ENCODE measurements at places on chromosomes 11 and 22.

GRCh38 chr22:45285263-45286058, 712 bp downstream of the UPK3A start:
- no peak for DNase-seq

GRCh38 chr11:31956310-31956709, 134.6 kb upstream of the RCN1 start:
- no peak for DNase-seq

- DNase-seq, result no peak
These were observed 122.6 kb downstream of the ABTB2 start for GRCh38 chr11:34235189-34235588.

DNA sequence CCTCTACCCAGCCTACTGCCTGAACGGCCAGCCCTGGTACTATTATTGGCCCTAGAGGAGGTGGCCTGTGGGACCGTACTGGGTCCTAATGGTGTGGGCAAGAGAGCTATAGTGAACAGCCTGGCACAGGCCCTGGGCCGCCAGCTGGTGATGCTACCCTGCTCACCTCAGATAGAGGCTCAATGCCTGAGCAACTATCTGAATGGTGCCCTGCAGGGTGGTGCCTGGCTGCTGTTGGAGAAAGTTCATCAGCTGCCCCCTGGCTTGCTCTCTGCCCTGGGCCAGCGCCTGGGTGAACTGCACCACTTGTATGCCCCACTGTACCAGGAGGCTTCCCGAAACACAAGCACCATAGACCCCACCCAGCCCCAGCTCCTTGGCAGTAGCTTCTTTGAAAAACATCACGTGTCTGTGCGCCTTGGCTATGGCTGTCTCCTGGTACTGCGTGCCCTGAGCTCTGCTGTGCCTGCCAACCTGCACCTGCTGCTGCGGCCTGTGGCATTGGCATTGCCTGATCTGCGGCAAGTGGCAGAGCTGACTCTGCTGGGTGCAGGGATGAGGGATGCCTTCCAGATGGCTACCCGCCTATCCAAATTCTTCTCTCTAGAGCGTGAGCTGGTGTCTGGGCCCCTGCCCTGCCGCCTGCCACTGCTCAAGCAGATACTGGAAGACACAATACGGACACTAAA, 49.0 kb downstream of the DNHD1 start:
- no peak for DNase-seq

- no peak for DNase-seq
These were observed 545.0 kb downstream of the ETS1 start for GRCh38 chr11:128042290-128042751.

DNA sequence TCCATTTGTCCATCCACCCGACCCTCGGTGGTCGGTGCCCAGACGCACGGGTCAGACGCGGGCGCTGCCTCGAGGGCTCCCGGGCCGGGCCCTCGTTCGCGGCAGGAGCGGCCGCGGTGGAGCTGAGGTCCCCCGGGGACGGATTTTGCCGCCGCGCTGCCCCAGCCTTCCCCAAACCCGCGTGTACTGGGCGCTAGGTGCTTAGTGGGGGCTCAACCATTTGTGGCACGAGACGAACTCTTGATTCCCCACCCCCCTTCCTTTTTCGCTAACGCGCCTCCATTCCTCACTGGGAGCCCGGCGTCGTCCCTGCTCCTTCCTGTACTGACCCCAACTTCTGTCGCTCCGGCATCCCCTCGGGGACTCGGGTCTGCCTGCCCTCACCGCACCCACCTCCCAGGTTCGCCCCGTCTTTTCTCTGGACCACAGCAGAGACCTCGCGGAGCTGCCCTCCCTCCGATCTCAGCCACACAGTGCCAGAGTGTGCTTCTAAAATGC, 789 bp upstream of the CBX7 start:
- DNase-seq, result no peak

- peak; percentile 62 for DNase-seq
These were observed 46.0 kb upstream of the PPARA start for GRCh38 chr22:46104170-46104880.

- no peak for DNase-seq
These were observed 29.9 kb upstream of the MOB2 start for GRCh38 chr11:1516273-1517067.

GRCh38 chr22:47036352-47036751, 273.9 kb downstream of the TBC1D22A start:
- DNase-seq, result no peak

DNA sequence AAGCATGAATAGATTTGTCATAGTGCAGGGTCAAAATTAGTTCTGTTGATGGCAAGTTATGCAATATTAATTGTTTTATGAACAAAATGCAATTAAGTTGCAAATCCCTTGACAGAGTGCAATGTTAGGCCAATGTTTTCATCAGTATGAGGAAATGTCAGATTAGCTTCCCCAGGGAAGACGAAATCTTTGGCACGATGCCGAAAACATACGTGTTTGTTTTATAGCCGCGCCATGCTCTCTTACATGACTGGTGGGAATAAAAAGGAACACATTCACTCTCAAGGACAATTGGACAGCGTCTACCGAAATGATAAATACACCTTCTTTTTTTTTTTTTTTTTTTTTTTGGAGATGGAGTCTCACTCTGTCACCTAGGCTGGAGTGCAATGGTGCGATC, 27.0 kb downstream of the MFNG start:
- DNase-seq, result no peak

GRCh38 chr11:68138237-68138636, 17.0 kb upstream of the CHKA start:
- no peak for DNase-seq

DNA sequence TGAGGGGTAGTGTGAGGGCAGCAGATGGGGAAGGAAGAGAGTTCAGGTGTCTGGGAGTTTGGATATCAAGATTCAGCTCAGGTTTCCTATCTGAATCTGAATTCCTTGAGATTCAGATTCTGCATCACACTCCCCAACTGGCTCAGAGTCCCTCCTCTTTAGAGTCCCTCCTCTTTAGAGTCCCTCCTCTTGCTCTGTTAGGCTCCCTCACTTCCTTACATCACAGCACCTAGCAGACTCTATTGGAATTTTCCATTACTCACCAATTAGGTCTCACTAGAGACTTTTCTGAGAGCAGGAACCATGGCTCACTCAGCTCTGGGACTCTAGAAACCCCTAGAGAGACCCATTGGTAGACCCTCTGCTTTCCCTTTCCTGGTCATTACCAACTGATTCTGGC, 303.4 kb upstream of the SYN3 start:
- DNase-seq, result no peak

GRCh38 chr11:76671626-76672309, 1.2 kb upstream of the LRRC32 start:
- DNase-seq, result no peak

Measured in HT-29 (cell line).